Right lobe of liver (tissue), 6 donors: ENCODE measurements at places on chromosomes 4 and X.

GRCh38 chr4:163482190-163482589 lies 8.6 kb upstream of the TKTL2 start:
- DNase-seq = no peak

- peak; percentile 62 for DNase-seq
These were observed 5.4 kb upstream of the GTPBP6 start for GRCh38 chrX:323721-324628.

- no peak for DNase-seq
These were observed 20.1 kb upstream of the ZNF41 start for GRCh38 chrX:47503151-47503550.

- no peak for DNase-seq
These were observed 651.6 kb upstream of the PITX2 start for GRCh38 chr4:111274486-111274885.

DNA sequence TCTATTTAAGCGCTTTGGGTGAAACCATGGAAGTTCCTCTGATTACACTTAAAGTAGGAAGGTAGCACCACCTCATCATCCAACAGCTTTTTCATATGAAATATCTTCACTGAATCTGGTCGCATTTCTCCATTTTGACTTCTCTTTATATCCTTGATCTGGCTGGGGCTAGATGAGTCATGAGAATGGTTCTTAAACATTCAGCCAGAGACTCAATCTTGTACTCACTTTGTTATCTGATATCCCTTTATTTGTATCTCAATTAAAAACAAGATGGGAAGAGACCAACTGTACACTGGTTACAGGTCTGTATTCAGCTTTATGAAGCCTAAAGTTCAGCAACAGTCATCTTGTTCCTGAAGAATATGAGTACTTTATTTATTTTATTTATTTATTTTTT lies 84.9 kb downstream of the CBLL2 start:
- DNase-seq = no peak

- DNase-seq = no peak
These were observed 11.2 kb downstream of the MSX1 start for GRCh38 chr4:4870576-4871241.

GRCh38 chr4:157072002-157072401 lies 3.9 kb upstream of the GLRB start:
- DNase-seq = no peak

DNA sequence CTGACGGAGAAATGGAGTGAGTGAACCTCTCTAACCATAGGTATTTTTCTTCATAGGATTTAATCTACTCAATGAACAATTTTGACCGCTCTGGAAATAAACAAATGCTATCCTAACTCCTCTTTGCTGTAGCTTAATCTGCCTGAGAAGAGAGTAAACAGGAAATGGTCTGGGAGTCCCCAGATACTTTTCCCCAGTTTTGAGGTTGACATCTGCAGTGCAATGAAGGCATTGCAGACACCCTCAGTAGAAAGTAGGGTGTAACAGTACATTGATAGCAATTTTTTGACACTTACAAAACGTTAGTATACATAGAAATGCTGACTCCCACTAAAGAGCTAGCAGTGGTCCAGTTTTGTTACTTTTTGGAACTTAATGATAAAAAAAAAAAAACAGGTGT lies 495.9 kb upstream of the FAM241A start:
- no peak for DNase-seq

- no peak for DNase-seq
These were observed 333.3 kb downstream of the PCDH7 start for GRCh38 chr4:31053451-31053850.

- no peak for DNase-seq
These were observed 219.5 kb upstream of the DKK2 start for GRCh38 chr4:107255596-107255995.

DNA sequence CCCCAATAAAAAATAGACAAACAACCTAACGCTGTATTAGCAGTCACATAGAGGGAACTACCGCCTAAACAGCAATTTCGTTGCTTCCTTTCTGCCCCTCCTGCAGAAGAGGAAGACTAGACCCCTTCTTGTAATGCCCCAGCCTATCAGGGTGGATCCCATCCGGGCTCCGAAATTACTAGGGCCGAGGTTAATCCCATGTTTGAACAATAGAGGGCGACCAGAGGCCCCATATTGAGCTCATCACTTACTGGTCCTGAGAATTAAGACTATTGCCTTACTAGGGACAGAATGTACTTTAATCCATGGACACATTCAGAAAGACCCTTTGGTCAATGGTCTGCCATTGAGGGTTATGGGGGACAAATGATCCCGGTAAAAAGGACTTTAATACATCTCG lies 11.8 kb upstream of the ZNF630 start:
- no peak for DNase-seq

- DNase-seq = no peak
These were observed 104.2 kb downstream of the KDR start for GRCh38 chr4:55021214-55021613.

- no peak for DNase-seq
These were observed 70.9 kb upstream of the UGT2B7 start for GRCh38 chr4:69025191-69025998.

GRCh38 chrX:50456712-50457484 lies 13.7 kb downstream of the DGKK start:
- DNase-seq = no peak

GRCh38 chr4:98673288-98673644 lies 14.9 kb upstream of the TSPAN5 start:
- DNase-seq = no peak

GRCh38 chr4:17366496-17366895 lies 145.4 kb downstream of the QDPR start:
- DNase-seq = no peak

- DNase-seq = peak; percentile 66
These were observed 12.7 kb downstream of the ART3 start for GRCh38 chr4:76087007-76087769.

GRCh38 chr4:168167714-168168284 lies 75.5 kb downstream of the ANXA10 start:
- no peak for DNase-seq

DNA sequence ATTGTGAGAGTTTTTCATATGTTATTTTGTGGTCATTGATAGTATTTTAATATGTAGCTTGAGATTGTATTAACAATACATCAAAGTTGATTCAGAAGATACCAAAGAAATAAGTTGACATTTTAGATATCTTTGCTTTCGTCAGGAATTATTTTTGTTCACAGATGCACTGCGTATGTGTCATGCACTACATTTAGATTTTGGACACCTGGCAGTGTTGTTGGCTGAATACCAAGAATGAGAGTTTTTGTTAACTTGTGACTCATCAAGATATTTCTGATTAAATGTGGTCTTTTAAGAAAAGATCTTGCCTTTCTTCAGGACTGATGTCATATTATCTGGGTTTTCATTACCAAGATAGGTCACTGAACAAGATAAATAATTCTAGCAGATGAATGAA lies 633.4 kb downstream of the CENPC start:
- no peak for DNase-seq

DNA sequence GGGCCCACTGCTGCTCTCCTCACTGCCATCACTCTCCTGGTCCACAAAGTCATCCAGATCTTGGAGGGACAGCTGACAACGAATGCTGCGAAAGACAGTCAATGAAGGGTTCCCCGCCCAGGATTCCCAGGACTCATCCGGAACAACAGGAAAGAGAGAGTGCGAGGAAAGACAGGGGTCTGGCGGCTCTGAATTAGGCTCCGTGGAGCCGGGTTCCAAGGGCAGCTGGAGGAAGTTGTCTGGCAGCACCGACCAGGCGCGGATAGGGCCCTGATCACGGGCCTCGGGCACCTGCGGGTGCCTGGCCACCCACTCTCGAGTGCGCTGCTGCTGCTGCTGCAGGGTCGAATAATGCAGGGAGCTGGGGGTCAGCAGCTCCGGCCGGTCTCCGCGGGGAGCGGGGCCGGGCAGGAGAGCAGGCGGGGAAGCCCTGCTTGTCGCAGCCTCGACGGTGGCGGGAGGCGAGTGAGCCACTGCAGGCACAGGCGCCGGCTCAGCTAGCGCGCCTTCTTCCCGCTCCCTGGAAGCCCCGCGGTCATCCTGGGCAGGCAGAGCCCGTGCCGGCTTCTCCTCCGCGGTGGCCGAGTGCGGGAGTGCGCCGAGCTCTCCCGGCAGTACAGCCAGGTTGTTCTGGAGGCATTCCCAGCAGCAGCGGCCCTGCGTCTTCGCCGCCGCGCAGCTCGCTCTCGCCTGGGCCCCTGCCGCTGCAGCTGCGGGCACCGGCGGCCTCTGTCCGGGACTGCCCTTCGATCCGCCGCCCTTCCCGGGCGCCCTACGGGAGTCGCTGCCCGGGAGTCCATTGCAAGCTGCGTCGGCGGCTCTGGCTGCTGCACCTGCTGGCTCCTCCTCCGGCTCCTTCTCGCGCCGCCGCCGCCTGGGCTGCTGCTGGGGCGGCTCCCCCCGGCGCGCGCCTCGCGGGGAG lies 1.1 kb downstream of the SOWAHB start:
- DNase-seq = peak; percentile 67

DNA sequence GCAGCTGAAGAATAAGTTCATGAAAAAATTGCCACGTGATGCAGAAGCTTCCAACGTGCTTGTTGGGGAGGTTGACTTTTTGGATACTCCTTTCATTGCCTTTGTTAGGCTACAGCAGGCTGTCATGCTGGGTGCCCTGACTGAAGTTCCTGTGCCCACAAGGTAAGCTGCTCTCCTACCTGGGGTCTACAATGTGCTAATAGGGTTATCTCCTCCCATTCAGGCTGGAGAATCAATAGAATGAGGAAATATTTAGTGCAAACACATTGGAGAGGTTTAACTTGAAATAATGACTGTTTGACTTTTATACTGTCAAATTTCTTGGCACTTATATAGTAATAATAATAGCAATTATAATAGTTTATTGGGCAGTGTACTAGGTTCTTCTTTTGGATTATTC lies 101.8 kb downstream of the SLC4A4 start:
- no peak for DNase-seq

GRCh38 chr4:140673729-140674128 lies 82.5 kb downstream of the TBC1D9 start:
- DNase-seq = no peak

- no peak for DNase-seq
These were observed 99.2 kb downstream of the DOCK11 start for GRCh38 chrX:118594697-118595420.

GRCh38 chr4:115883231-115883630 lies 769.8 kb upstream of the NDST4 start:
- DNase-seq = no peak

- no peak for DNase-seq
These were observed 124.1 kb upstream of the NKX1-1 start for GRCh38 chr4:1530356-1530755.

GRCh38 chr4:155245105-155245504 lies 36.7 kb downstream of the NPY2R start:
- DNase-seq = no peak

DNA sequence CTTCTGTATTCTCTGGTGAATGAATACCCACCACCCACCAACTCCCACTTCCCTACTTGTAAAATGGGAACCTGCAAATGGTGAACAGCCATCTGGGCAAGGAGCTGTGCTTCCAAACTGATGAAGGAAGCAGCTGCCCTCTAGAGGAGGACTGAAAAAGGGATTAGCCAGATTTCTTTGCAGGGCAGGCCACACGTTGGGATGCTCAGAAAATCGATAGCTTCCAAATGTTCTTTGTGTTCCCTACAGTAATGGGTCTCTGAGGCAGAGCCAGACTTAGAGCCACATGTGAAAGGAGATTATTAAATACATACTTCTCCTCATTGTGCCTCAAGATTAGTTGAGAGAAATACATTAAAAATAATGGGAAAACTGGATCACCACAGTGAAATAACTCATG lies 39.3 kb upstream of the LPAR4 start:
- DNase-seq = peak; percentile 24

DNA sequence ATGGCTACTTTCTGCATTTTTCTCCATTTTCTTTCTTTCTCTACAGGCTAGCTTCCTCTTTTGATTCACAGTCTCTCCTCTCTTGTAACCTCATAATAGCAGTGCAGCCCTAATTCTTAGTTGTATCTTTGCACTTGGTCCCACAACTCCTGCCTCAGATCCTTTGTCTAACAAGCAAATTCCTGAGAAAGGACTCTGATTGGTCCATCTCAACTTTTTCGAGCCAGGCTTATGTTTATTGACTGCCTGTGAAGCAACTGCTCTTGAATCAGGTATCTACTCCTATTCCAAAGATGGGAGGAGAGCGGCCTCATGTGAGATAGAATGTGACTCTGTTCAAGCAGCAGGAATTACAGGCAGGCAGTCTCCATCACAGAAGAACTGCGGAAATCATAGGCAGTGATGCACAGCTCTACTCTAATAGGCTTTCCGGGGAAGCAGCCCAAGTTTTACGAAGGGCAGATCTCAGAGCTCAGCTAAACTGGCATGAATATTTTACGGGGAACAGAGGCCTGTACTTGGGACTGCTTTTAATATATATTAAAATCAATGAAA lies 123.5 kb downstream of the GABRB1 start:
- no peak for DNase-seq

- no peak for DNase-seq
These were observed 372.6 kb upstream of the TECRL start for GRCh38 chr4:64781737-64782326.

GRCh38 chrX:43589735-43590134 lies 66.4 kb upstream of the MAOA start:
- no peak for DNase-seq

- no peak for DNase-seq
These were observed 32.9 kb downstream of the MED28 start for GRCh38 chr4:17647176-17647806.

- no peak for DNase-seq
These were observed 94.8 kb upstream of the GRPR start for GRCh38 chrX:16028576-16028975.

- DNase-seq = peak; percentile 92
These were observed at the start of gene ANXA5 for GRCh38 chr4:121696581-121697461. TSS of gene ANXA5 (minus strand) at chr4:121696980. CDS start at chr4:121696589, 391 bp downstream.

GRCh38 chrX:78650906-78651437 lies 8.2 kb downstream of the RTL3 start:
- DNase-seq = no peak

DNA sequence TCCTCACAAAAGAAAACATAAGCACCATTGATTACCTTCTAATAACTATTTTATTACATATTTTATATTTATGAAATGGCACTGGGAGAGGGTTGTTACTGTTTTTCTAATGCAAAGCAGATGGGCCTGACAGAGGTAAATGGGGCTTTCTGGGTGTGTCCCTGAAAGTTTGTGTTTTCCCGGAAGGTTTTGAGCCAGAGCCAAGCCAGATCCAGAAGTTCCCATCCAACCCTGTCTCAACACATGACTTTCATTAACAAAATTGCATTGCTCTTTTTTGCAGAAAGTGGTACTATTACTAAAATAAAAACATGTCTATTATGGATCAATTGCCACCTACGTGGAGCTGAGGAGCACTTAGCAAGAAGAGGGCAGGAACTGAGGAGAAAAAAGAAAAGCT lies 181.3 kb downstream of the RAB28 start:
- no peak for DNase-seq
